Stimulated activated CD8-positive, alpha-beta memory T cell treated with anti-CD3 and anti-CD28 coated beads, Interleukin-2, amount 100 ng/mL, for 1 hour (primary cell): ENCODE measurements at places on chromosomes 1 and 21.

GRCh38 chr1:73475316-73475870, 722.6 kb downstream of the LRRIQ3 start:
- no peak for DNase-seq

- DNase-seq: no peak
These were observed 53.0 kb downstream of the OLFML2B start for GRCh38 chr1:161970633-161971032.

DNA sequence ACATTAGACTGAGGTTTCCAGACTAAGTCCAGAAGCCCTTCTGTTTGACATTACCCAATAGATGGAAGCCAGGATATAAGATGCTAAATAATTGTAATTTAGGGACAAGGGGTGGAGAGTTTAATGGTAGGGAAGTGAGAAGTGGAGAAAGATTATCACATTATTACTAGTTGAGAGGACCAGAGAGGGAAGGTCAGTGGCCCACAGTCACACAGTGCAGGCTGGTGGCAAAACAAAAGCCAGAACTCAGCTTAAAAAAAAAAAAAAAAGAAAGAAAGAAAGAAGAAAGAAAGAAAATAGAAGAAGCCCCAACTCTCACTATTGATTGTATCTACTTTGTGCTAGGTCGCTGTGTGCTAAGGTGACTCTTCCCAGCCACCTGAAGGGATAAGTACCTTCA, 41.6 kb upstream of the WNT4 start:
- no peak for DNase-seq

GRCh38 chr1:200512191-200512590, 102.4 kb upstream of the ZNF281 start:
- DNase-seq: no peak

- DNase-seq: no peak
These were observed 2.2 kb downstream of the TMEM35B start for GRCh38 chr1:34982820-34983376.

DNA sequence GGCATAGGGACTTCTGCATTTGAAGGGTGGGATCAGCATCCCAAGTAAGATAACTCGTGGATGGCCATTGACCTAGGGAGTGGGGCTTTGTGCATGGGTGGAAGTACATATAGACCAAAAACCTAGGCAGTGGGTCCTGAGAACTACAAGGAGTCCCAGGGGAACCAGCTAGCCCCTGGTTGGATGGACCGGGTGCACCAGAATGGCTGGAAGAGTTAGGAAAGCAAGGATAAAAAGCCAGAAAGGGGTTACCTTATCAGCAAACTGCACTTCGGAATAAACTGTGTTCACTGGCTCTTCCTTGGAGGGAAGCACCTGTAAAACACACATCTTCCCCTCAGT, 26.6 kb upstream of the SLAMF6 start:
- DNase-seq: no peak

GRCh38 chr1:36639461-36639860, 156.7 kb upstream of the CSF3R start:
- DNase-seq: no peak

GRCh38 chr1:11407301-11407994, 71.5 kb upstream of the DISP3 start:
- no peak for DNase-seq

- no peak for DNase-seq
These were observed 35.2 kb upstream of the PRDM15 start for GRCh38 chr21:41914358-41914757.

- peak; percentile 15 for DNase-seq
These were observed 33.0 kb downstream of the LAMC2 start for GRCh38 chr1:183218971-183219615.

DNA sequence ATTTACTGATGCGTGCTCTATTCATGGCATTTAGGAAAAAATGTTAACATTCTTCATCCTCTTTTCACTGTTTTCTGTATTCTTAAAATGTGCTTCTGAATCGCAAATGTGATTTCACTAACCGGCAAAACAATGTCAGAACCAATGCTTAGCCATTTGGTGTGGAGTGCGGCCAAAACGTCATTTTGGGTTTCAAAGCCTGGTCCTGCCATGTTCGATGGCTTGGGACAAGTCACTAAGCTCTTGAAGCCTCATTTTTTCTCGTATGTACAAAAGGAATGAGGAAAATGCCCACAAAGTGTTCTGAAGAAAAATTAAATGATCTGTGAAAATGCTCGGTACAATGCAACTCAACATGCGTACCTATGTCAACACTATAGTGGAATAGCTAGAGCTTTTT, 175.3 kb downstream of the APP start:
- no peak for DNase-seq

- no peak for DNase-seq
These were observed 47.4 kb upstream of the SLC5A9 start for GRCh38 chr1:48175116-48175515.

GRCh38 chr1:118588566-118588965, 399.6 kb downstream of the TBX15 start:
- no peak for DNase-seq

GRCh38 chr21:17454315-17455027, 58.4 kb upstream of the CXADR start:
- DNase-seq: peak; percentile 0

DNA sequence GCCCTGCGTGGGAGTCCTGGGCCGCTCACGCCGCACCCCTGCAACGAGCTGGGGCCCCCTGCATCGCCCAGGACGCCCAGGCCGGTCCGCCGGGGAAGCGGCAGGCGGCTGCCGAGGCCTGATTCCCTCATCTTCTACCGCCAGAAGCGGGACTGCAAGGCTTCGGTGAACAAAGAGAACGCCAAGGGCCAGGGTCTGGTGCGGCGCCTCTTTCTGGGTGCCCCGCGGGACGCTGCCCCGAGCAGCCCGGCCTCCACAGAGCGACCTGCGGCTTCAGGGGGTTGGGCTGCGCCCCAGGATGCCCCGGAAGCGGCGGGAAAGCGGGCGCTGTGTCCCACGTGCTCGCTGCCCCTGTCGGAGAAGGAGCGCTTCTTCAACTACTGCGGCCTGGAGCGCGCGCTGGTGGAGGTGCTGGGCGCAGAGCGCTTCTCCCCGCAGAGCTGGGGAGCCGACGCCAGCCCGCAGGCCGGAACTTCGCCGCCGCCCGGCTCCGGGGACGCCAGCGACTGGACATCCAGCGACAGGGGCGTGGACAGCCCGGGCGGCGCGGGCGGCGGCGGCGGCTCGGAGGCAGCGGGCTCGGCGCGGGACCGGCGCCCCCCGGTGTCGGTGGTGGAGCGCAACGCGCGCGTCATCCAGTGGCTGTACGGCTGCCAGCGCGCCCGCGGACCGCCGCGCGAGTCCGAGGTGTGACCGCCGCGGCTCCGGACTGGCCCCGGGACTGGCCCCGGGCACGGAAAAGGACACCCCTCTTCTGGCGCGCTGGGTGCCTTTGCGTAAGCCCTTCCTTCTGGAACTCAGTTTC, 2.7 kb downstream of the FAM110D start:
- no peak for DNase-seq

GRCh38 chr1:43975249-43975961, 645 bp downstream of the ATP6V0B start:
- no peak for DNase-seq

GRCh38 chr1:99764909-99765308, 1.5 kb downstream of the FRRS1 start:
- no peak for DNase-seq

- peak; percentile 21 for DNase-seq
These were observed 46.5 kb downstream of the RAP1GAP start for GRCh38 chr1:21622466-21623315.

GRCh38 chr1:38334930-38335592, 288.5 kb upstream of the POU3F1 start:
- no peak for DNase-seq

GRCh38 chr1:234440348-234440747, 38.6 kb downstream of the TARBP1 start:
- no peak for DNase-seq

GRCh38 chr21:33976082-33977016, 60.7 kb upstream of the ATP5PO start:
- DNase-seq: no peak

GRCh38 chr1:95467036-95467435, 233.0 kb downstream of the RWDD3 start:
- DNase-seq: no peak

DNA sequence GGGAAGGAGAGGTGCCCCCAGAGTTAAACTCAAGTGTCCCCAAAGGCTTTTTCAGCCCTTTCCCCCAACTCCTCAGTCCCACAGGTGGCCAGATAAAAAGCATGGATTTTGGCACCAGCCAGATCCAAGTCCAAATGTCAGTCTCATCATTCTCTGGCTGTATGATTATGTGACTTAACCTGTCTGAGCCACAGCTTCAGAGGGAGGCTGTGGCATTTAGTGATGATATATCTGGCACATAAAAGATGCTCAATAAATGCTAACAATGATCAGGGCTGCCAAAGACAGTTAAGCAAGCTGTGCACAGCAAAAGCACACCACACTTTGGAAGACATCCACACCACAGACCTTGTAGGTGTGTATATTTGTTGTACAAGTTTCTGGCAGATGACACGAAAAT, 5.6 kb upstream of the PADI3 start:
- no peak for DNase-seq

- DNase-seq: no peak
These were observed 29.6 kb upstream of the CADM3 start for GRCh38 chr1:159141584-159142390.

GRCh38 chr1:93908394-93909145, 660 bp downstream of the GCLM start:
- peak; percentile 4 for DNase-seq

GRCh38 chr1:93979040-93979717, 69.9 kb upstream of the GCLM start:
- no peak for DNase-seq

GRCh38 chr1:53634571-53634979, 104.4 kb downstream of the GLIS1 start:
- no peak for DNase-seq

DNA sequence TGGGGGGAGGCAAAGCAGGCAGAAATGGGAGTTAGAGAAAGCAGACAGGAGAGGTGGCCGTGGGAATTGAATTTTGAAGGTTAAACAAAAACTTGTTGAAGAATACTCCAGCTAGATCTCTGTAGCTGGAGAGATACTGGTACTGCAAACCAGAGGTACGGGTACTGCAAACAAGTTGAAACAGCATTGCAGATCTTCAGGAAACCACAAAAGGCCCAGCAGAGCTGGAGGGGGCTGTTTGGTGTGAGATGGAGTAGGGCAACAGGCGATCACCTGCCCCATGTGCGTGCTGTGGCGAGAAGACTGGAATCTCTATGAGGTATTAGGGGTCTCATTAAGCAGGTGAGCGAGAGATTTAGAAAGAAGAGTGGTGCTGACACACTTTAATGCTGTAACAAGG, 77.7 kb upstream of the RGS4 start:
- DNase-seq: no peak

- DNase-seq: no peak
These were observed 29.7 kb downstream of the EPHA2 start for GRCh38 chr1:16126160-16126559.

- DNase-seq: no peak
These were observed 254.7 kb downstream of the LRRIQ3 start for GRCh38 chr1:73943270-73943669.

DNA sequence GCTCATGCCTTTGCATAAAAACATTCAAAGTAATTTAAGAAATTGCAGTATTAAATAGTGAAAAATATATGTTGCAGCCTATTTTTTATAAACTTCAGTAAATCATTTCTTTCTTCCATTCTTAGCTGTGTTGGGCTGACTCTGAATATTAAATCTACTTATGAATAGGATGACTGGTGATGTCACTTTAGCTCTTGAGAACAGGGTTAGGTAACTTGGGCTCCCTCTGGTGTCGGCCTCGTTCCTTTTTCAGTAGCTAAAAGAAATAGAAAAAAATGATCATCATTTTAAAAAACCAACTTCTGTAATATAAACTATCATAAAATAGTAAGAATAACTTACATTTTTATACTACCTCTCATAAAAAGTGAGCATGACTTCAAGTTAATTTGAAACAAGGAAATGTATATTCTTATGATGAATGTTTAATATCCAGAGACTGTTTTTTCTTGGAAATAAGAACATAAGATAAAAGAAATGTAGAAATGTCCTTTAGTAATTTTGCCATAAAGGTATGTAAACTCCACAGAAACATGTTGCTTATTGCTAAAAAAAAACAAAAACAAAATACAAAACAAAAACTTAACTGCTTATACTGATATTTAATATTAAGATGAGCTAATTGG, 26.8 kb upstream of the NCAM2 start:
- DNase-seq: no peak

GRCh38 chr1:213256438-213257087, 205.5 kb downstream of the RPS6KC1 start:
- DNase-seq: no peak

DNA sequence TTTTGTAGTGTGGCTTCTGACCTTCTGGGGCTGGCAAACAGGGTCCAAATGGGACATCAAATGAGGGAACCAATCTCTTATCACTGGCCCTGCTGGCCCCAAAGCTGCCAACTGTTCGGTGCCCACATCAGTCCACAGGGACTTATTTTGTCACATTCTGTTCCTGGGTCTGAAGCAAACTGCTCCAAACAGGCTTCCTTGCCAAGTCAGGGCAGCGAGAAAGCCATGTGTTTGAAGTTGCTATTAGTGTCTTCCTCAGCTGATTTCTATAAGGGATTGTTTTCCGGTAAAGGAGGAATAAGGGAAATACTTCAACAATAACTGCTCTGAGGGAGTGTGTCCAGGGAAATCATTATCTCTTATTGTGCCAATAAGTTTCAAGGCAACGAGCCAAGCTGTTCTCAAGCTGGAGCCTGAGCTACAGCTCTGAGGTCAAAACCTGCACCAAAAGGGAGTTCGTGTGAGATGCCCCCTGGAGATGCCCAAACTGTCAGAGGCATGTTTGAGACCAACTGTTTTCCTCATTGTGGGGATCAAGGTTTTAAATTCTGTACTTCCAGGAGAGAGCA, 381.4 kb upstream of the PROX1 start:
- no peak for DNase-seq

DNA sequence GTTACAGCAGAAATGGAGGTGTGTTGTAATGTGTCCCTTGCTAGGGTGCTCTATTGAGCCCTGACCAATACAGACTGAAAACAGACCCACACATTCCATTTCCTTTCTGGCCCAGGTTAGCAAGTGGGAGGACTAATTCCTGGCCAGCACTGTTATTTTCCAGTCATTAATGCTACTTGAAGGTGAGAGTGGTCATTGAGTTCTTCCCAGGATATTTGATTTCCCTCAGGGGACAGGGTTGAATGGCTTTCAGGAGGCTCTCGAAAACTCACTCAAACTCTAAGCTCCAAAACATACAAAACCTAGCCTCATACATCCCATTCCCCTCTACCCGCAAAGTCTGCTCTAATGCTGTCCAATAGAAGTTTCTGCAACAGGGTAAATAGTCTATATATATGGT, 6.2 kb downstream of the LRRC52 start:
- no peak for DNase-seq
